Immature natural killer cell (primary cell): ENCODE measurements at places on chromosomes 5 and 9.

DNA sequence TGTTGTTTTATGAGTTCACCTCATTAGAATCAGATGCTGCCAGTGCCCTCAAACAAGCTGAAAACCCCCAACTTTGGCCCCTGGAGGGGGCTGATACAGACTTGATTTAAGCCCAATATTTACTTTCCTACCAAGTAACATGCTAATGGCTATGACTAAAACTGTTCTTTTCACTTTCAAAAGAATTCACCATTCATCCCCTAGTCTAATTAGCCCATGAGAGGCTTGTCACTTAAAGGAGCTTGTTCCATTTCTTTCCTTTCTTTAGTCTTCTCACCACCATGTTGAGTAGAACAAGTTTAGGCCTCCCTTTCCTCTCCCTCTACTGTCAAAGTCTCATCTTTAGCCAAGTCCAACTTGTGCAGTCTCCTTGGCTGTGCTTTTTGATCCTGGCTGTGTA lies 50.4 kb downstream of the EPB41L4B start:
- H3K4me1 ChIP-seq, result no peaks in the 10 kb centered on the region
- no peak for DNase-seq
- H3K27me3 ChIP-seq, result peaks cover 2% of the 10 kb centered on the region
- no peak overlapping the region for H3K27ac ChIP-seq
- no peak overlapping the region for H3K4me3 ChIP-seq

- no peaks in the 10 kb centered on the region for H3K4me1 ChIP-seq
- no peaks in the 10 kb centered on the region for H3K36me3 ChIP-seq
- no peak overlapping the region for H3K27ac ChIP-seq
- no peak for DNase-seq
These were observed 133.4 kb downstream of the DAB2IP start for GRCh38 chr9:121784731-121785411.

- H3K27me3 ChIP-seq, result no peaks in the 10 kb centered on the region
- DNase-seq, result no peak
These were observed 4.7 kb upstream of the LCN2 start for GRCh38 chr9:128144239-128145181.

DNA sequence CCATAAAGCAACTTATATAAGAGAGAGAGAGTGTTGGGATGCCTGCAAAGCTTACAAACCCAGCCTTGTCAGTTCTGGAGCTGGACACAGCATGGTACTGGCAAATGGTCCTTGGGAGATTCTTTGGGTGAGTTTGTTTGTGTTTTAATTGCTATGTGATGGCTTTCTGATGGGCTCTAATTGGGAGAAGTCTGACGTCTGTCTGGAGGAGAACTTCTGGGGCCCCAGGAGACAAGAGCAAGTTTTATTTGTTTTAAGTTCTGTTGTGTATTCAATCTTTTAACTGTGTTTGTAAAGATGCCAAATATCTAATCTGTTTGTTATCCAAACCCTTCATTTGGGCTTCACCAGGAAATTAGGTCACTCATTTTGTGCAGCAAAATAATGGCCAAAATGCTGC lies 50.3 kb upstream of the AFAP1L1 start:
- H3K4me3 ChIP-seq, result no peak overlapping the region
- H3K4me1 ChIP-seq, result no peaks in the 10 kb centered on the region
- H3K27ac ChIP-seq, result no peak overlapping the region

- H3K36me3 ChIP-seq, result no peaks in the 10 kb centered on the region
- peak; percentile 62 for DNase-seq
- no peaks in the 10 kb centered on the region for H3K4me1 ChIP-seq
- H3K27me3 ChIP-seq, result peaks cover 7% of the 10 kb centered on the region
- no peak overlapping the region for H3K4me3 ChIP-seq
- no peak overlapping the region for H3K27ac ChIP-seq
These were observed 13.4 kb upstream of the FGF1 start for GRCh38 chr5:142699184-142699720.

GRCh38 chr5:82635561-82636288 lies 357.6 kb upstream of the RPS23 start:
- H3K27ac ChIP-seq, result no peak overlapping the region
- no peaks in the 10 kb centered on the region for H3K36me3 ChIP-seq
- H3K27me3 ChIP-seq, result peaks cover 2% of the 10 kb centered on the region
- DNase-seq, result no peak

GRCh38 chr9:18274693-18275092 lies 199.3 kb upstream of the ADAMTSL1 start:
- no peak for DNase-seq
- H3K27me3 ChIP-seq, result no peaks in the 10 kb centered on the region
- H3K27ac ChIP-seq, result no peak overlapping the region
- H3K4me1 ChIP-seq, result no peaks in the 10 kb centered on the region
- no peak overlapping the region for H3K4me3 ChIP-seq

GRCh38 chr9:4689687-4690104 lies 10.3 kb downstream of the CDC37L1 start:
- DNase-seq, result no peak
- H3K27me3 ChIP-seq, result no peaks in the 10 kb centered on the region

GRCh38 chr9:127796225-127796813 lies 6.4 kb upstream of the FPGS start:
- H3K27me3 ChIP-seq, result peaks cover 4% of the 10 kb centered on the region
- H3K4me1 ChIP-seq, result peaks cover 34% of the 10 kb centered on the region
- peak overlapping the region; percentile 52 for H3K4me3 ChIP-seq
- DNase-seq, result no peak
- peak overlapping the region; percentile 82 for H3K27ac ChIP-seq

DNA sequence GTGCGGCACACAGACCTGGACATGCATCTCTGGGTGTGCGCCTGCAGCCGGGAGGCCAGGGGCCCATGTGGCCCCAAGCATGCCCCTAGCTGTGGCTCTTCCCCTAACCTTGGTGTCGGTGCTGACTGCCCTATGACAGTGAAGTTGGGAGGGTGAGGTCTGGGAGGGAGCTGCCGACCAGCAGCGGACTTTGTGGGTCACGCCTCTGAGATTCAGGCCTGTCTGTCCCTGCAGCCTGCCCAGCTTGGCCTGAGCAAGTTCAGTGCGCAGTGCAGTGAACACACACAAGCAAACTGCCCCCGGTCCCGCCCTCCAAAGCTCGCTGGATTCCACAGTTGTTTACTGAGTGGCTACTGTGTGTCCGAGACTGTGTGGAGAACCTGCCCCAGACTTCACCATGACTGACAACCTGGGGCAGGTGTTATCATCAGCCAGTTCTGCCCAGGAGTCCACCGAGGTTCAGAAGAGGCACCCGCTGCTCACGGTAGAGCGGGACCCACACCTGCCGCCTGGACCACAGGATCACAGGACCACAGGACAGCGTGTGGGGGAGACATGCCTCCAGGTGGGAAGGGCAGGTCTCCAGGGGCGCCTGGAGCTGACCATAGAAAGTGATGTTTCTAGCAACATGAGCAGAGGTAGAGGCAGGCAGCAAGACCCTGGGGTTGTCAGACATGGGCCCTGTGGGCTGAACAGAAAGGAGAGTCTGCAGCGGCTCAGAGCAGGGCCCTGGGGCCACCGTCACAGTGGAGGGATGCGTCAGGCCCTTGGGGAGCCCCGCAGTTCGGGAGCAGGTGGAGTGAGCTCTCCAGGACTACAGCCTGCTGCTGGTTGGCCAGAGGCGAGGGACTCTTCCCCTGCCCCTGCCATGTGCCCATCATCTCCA lies 105.1 kb downstream of the PHF2 start:
- no peaks in the 10 kb centered on the region for H3K4me1 ChIP-seq
- H3K27ac ChIP-seq, result no peak overlapping the region
- H3K27me3 ChIP-seq, result peaks cover 1% of the 10 kb centered on the region
- no peak for DNase-seq
- no peaks in the 10 kb centered on the region for H3K36me3 ChIP-seq

GRCh38 chr9:129232839-129233591 lies 55.0 kb upstream of the IER5L start:
- H3K27ac ChIP-seq, result peak overlapping the region; percentile 29
- H3K4me3 ChIP-seq, result no peak overlapping the region
- DNase-seq, result no peak

GRCh38 chr9:127776195-127776923 lies 2.1 kb downstream of the SH2D3C start:
- H3K4me3 ChIP-seq, result peak overlapping the region; percentile 100
- peaks cover 5% of the 10 kb centered on the region for H3K36me3 ChIP-seq
- DNase-seq, result peak; percentile 76
- peaks cover 70% of the 10 kb centered on the region for H3K4me1 ChIP-seq
- H3K27me3 ChIP-seq, result peaks cover 3% of the 10 kb centered on the region

DNA sequence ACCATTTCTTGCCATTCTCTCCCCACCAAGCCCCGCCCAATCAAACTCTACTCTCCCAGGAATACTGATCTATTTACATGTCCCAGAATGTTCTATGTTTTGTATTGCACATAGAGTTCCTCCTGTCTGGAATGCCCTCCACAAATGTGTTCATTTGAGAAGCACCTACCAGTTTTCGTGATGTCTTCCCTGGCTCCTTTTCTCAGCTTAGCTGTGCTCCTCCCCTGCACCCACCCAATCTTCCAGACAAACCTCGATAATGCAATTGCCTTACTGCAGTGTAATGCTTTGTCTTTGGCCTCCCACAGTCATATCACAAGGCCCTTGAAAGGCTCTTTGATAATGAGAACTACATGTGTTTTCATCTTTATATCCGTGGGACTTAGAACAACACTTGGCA lies 214.5 kb upstream of the ANKRD55 start:
- no peaks in the 10 kb centered on the region for H3K4me1 ChIP-seq
- no peak overlapping the region for H3K4me3 ChIP-seq
- no peak overlapping the region for H3K27ac ChIP-seq

DNA sequence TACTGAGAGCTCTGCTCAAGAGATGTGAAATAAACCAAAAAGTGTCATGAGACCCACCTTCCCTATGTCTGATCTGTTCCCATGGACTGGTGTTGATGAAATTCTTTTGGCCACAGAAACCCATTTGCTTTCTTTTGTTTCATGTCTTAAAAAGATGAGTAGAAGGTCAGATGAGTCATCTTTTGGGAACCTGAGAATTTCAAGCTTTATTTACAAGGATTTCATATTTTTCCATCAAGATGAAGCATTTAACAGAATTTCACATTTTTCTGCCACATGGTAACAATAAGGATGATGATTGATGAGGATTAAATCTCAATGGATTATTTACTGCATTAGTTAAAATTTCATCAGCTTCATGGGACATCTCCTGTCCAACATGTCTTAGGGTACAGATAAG lies 337.8 kb downstream of the DEPDC1B start:
- no peak for DNase-seq
- no peaks in the 10 kb centered on the region for H3K36me3 ChIP-seq
- H3K4me3 ChIP-seq, result no peak overlapping the region
- peaks cover 4% of the 10 kb centered on the region for H3K27me3 ChIP-seq
- H3K4me1 ChIP-seq, result no peaks in the 10 kb centered on the region

DNA sequence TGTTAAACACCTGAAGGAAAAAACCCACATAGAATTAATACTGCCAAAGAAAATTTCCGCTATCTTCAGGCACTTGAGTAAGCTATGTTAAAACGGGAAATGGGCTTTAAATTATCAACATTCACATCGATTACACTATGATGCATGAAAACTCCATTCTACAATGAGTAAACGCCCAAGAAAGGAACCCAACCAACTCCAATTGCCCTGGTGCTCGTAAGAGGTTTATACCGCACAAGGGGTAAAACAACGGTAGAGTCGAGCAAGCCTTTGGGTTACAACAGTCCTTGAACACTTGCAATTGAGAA lies 1.0 kb downstream of the AGTPBP1 start:
- H3K27me3 ChIP-seq, result peaks cover 11% of the 10 kb centered on the region
- H3K36me3 ChIP-seq, result no peaks in the 10 kb centered on the region
- peak overlapping the region; percentile 98 for H3K27ac ChIP-seq
- H3K4me3 ChIP-seq, result peak overlapping the region; percentile 98

GRCh38 chr9:27468000-27468399 lies 56.1 kb upstream of the IFNK start:
- H3K36me3 ChIP-seq, result no peaks in the 10 kb centered on the region
- no peak overlapping the region for H3K4me3 ChIP-seq
- no peak for DNase-seq
- H3K4me1 ChIP-seq, result no peaks in the 10 kb centered on the region
- H3K27me3 ChIP-seq, result peaks cover 2% of the 10 kb centered on the region
- no peak overlapping the region for H3K27ac ChIP-seq

GRCh38 chr5:116681334-116682013 lies 106.9 kb upstream of the SEMA6A start:
- H3K36me3 ChIP-seq, result no peaks in the 10 kb centered on the region
- no peak overlapping the region for H3K4me3 ChIP-seq
- H3K27ac ChIP-seq, result no peak overlapping the region
- no peaks in the 10 kb centered on the region for H3K27me3 ChIP-seq
- DNase-seq, result no peak

GRCh38 chr9:82333671-82334070 lies 345.1 kb downstream of the SPATA31D1 start:
- no peak overlapping the region for H3K4me3 ChIP-seq
- no peaks in the 10 kb centered on the region for H3K27me3 ChIP-seq
- DNase-seq, result no peak
- H3K4me1 ChIP-seq, result no peaks in the 10 kb centered on the region
- H3K27ac ChIP-seq, result no peak overlapping the region

- no peak overlapping the region for H3K27ac ChIP-seq
- H3K4me3 ChIP-seq, result no peak overlapping the region
- DNase-seq, result no peak
- H3K36me3 ChIP-seq, result no peaks in the 10 kb centered on the region
- H3K27me3 ChIP-seq, result no peaks in the 10 kb centered on the region
- H3K4me1 ChIP-seq, result peaks cover 6% of the 10 kb centered on the region
These were observed 93.3 kb upstream of the CD180 start for GRCh38 chr5:67289763-67290521.

GRCh38 chr5:61069150-61069549 lies 93.1 kb downstream of the SMIM15 start:
- no peaks in the 10 kb centered on the region for H3K36me3 ChIP-seq
- no peak overlapping the region for H3K4me3 ChIP-seq
- peak; percentile 4 for DNase-seq

DNA sequence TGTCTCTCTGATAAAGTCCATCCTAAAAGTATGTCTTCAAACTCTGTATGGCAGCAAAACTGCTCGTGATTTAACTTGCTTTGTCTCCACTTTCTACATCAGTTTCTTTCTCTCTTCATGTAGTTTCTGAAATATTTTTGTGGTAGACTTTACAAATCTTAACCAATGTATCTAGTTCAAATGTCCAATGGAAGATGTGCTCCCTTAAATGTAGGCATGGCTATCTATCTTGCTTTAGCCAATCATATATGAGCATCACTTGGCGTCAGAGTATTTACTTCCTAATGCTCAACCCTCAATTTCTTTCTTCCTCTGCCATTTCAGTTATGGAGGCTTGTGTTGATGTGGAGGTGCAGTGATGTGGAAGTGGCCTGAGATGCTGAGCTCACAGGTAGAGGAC lies 206.1 kb upstream of the ZNF608 start:
- peaks cover 31% of the 10 kb centered on the region for H3K4me1 ChIP-seq
- peak overlapping the region; percentile 29 for H3K27ac ChIP-seq
- H3K27me3 ChIP-seq, result no peaks in the 10 kb centered on the region
- H3K36me3 ChIP-seq, result no peaks in the 10 kb centered on the region

GRCh38 chr9:9913276-9913832 lies 699.4 kb downstream of the PTPRD start:
- no peak overlapping the region for H3K27ac ChIP-seq
- no peak overlapping the region for H3K4me3 ChIP-seq
- H3K4me1 ChIP-seq, result no peaks in the 10 kb centered on the region
- H3K36me3 ChIP-seq, result no peaks in the 10 kb centered on the region
- DNase-seq, result no peak
